ENCODE measurements at places on chromosomes 1 and 21.
A peak's percentile ranks its signal among the peaks of the same experiment; 100 is the strongest.

DNA sequence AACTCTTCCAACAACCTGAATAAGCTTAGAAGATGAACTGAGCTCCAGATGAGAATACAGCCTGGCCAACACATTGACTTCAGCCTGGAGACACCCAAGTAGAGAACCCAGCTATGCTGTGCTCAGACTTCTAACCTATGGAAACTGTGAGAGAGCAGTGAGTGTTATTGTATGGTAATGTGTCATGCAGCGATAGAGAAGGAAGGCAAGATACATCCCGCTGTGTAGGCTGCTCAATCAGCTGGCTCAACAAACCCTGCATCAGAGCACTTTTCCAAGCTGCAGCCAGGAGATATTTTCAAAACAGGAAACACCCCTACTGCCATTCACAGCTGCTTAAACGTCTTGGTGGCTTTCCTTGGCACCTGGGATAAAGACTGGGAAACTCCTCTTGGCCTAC lies 321.3 kb downstream of the SIPA1L2 start:
- no peak overlapping the region for H3K4me3 ChIP-seq
- H3K36me3 ChIP-seq: no peaks in the 10 kb centered on the region
- H3K27ac ChIP-seq: no peak overlapping the region
- H3K27me3 ChIP-seq: no peaks in the 10 kb centered on the region
- no peak for DNase-seq
- no peaks in the 10 kb centered on the region for H3K4me1 ChIP-seq

DNA sequence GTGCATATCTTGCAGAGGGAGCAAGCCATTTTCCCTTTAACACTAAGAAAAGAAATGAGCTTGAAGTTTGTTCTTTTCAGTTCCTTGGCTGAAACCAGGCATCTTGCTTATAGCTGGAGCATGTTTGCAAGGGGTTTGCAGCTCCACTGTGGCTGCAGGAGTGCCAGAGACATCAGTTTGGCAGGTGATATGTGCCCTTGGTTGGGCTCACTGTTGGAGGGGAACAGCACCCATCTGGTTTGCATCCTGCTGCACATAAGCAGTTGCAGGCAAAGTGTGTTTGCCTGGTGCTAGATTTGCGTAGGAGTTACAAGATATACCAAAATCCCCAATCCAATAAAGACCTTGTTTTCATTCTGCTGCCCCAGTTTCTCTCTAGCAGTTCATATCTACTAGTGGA lies 47.8 kb upstream of the IKBKE start:
- H3K4me3 ChIP-seq: no peak overlapping the region
- H3K27me3 ChIP-seq: no peaks in the 10 kb centered on the region

- no peaks in the 10 kb centered on the region for H3K4me1 ChIP-seq
- no peak overlapping the region for H3K27ac ChIP-seq
- DNase-seq: peak; percentile 33
- H3K4me3 ChIP-seq: no peak overlapping the region
- H3K36me3 ChIP-seq: no peaks in the 10 kb centered on the region
Observed at GRCh38 chr1:184743062-184743756, 11.4 kb downstream of the EDEM3 start.

DNA sequence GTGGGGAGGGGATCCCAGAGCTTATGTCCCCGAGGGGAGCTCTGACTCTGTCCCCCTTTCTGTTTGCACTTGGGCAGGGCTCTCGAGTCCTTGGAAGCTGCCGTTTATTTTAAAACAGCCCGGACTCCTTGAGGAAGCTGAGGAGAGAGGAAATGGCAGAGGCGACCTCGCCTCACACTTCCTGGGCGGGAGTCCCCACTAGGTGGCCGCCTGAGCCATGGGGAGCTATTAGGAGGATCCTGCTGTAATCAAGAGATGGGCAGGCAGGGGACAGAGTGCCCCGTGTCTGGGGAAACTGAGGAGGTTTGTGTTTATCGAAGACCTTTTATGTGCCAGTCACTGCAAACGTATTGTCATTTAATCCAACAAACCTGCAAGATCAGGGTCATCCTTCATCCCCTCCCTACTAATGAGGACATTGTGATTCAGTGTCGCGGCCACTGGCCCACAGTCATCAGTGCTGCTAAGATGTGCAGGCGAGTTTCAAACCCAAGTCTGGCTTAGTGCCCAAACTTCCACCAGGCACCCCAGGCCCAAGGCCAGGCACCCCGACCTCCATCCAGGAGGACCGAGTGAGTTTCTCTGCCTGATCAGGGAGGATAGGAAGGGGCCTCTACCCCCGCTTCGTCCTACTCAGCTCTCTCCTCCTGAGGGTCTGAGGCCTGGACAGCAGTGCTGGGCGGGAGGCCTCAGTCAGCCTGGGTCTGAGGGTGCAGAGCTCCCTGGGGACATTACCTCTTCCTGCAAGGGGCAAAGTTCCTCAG lies 316.9 kb upstream of the VAMP3 start:
- no peak for DNase-seq
- H3K36me3 ChIP-seq: no peaks in the 10 kb centered on the region
- no peak overlapping the region for H3K27ac ChIP-seq

DNA sequence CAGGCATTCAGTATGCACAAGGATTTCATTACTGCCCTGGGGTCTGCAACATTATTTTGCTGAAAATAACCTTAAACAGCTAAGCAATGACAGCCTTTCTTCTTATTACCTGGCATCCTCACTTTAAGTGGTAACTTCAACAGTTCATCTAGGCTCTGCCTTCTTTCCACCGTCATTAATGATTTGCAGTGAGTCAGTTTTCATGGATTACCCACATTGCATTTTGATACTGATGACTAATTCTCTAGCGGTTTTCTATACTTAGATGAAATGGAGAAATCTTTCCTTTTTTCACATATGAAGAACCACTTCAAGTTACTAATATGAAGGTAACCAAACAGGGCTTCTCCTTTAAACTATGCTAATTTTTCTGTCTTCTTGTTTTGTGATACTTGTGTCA lies 226.9 kb upstream of the TMPRSS15 start:
- H3K27me3 ChIP-seq: no peaks in the 10 kb centered on the region
- H3K27ac ChIP-seq: no peak overlapping the region
- DNase-seq: peak; percentile 2
- no peak overlapping the region for H3K4me3 ChIP-seq
- no peaks in the 10 kb centered on the region for H3K36me3 ChIP-seq
- H3K4me1 ChIP-seq: no peaks in the 10 kb centered on the region

DNA sequence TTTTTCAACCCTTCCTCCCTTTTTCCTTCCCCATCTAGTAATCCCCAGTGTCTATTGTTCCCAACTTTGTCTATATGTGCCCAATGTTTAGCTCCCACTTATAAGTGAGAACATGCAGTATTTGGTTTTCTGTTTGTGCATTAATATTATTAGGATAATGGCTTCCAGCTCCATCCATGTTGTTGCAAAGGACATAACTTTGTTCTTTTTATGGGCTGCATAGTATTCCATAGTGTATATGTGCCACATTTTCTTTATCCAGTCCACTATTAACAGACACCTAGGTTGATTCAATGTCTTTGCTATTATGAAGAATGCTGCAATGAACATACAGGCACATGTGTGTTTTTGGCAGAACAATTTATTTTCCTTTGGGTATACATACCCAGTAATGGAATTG lies 121.0 kb upstream of the C1orf105 start:
- no peak overlapping the region for H3K27ac ChIP-seq
- no peak overlapping the region for H3K4me3 ChIP-seq
- no peaks in the 10 kb centered on the region for H3K36me3 ChIP-seq
- no peaks in the 10 kb centered on the region for H3K27me3 ChIP-seq
- DNase-seq: no peak
- no peaks in the 10 kb centered on the region for H3K4me1 ChIP-seq

GRCh38 chr1:175195798-175196197 lies 3.2 kb upstream of the KIAA0040 start:
- H3K27ac ChIP-seq: no peak overlapping the region
- peaks cover 4% of the 10 kb centered on the region for H3K4me1 ChIP-seq
- no peak overlapping the region for H3K4me3 ChIP-seq
- no peaks in the 10 kb centered on the region for H3K36me3 ChIP-seq
- peaks cover 5% of the 10 kb centered on the region for H3K27me3 ChIP-seq

DNA sequence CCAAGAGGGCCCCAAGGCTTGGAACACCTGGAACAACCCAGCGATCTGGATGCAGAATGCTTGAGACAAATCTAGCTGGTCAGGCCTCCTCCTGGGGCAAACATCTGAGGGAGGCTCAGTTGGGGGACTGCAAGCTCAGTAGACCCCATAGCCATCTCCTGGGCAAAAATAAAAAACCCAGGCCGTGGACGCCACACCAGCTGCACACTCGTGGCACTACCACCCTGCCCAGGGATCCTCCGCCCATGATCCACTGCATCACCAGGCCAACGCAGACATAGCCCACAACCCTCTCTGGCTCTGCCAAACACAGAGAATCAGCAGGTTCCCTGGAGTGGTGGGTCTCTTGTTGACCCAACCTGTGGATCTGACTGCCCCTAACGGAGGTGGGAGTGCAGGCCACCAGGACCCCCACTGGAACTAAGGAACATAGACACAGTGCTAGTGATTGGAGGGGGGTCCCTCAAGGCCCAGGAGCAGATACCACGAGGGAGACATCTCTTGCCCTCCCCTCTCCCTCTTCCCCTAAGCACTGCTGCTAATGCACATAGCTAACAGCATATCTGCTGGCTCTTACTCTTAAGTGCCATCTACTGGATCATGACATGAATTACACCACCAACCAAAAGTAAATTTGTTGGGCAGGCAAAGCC lies 147.2 kb downstream of the CHD1L start:
- no peaks in the 10 kb centered on the region for H3K27me3 ChIP-seq
- no peaks in the 10 kb centered on the region for H3K36me3 ChIP-seq
- H3K27ac ChIP-seq: no peak overlapping the region
- DNase-seq: peak; percentile 10

GRCh38 chr1:4595341-4596225 lies 58.8 kb upstream of the AJAP1 start:
- H3K27ac ChIP-seq: no peak overlapping the region
- H3K36me3 ChIP-seq: no peaks in the 10 kb centered on the region
- no peak overlapping the region for H3K4me3 ChIP-seq
- H3K27me3 ChIP-seq: no peaks in the 10 kb centered on the region
- no peak for DNase-seq
- no peaks in the 10 kb centered on the region for H3K4me1 ChIP-seq

DNA sequence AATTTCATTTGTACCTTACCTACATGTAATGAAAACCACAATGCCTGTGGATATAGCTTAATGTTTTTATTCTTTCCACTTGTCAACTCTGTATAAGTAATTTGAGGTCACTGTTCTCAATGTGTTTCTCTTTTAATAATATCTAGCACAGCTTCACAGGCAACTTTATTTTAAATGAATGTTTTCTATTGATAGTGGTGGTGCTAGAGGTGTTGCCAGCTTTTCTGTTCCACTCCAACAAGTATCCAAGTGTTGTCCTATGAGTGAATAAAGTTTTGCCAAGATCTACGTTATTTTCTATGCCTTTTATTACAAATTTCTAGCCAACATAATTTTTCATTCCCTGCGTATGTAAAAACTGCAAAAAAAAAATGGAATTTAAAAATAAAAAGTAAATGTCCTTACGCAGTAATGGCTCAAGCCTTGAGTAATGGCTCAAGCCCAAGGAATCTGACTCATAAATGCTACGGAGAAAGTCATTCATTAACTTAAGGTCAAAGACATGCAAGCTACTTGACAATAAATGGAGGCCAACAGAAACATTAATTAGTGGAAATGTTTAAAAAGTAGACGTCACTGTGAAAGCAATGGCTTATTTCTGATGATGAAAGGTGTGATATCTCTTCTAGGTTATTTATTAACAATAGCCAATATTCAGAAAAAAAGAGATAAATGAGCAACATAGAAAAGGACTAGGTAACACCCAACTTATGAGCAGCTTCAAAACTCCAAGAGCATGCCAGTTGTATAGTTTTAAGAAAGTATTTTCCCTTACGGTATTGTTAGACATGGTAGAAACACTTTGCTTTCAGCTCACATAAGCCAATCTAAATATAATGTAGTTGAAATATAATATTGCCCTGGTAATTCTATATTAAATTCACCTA lies 71.4 kb downstream of the SLC44A5 start:
- peak; percentile 92 for DNase-seq
- no peak overlapping the region for H3K27ac ChIP-seq

GRCh38 chr1:236156512-236157208 lies 14.3 kb downstream of the GPR137B start:
- H3K27ac ChIP-seq: no peak overlapping the region
- H3K36me3 ChIP-seq: no peaks in the 10 kb centered on the region

DNA sequence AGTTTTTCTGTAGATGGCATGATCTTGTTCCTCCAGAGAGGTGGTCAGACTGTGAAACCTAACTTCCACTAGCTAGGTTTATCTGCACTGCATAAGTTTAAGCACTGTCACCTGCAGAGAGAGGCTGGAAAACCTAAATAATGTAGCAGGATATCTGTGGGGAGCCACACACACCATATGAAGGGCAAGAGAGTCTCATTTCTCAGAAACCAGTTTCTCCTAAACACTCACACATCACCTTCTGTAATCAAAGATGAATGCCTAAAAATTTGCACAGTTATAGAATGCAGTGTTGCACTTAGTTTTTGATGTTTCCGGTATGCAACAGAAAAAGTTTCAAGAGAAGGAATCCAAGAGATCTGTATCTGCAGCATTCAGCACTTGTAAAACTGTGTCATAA lies 654.6 kb downstream of the ADGRL2 start:
- DNase-seq: no peak
- no peaks in the 10 kb centered on the region for H3K4me1 ChIP-seq
- no peaks in the 10 kb centered on the region for H3K36me3 ChIP-seq
- no peak overlapping the region for H3K27ac ChIP-seq
- H3K27me3 ChIP-seq: no peaks in the 10 kb centered on the region

DNA sequence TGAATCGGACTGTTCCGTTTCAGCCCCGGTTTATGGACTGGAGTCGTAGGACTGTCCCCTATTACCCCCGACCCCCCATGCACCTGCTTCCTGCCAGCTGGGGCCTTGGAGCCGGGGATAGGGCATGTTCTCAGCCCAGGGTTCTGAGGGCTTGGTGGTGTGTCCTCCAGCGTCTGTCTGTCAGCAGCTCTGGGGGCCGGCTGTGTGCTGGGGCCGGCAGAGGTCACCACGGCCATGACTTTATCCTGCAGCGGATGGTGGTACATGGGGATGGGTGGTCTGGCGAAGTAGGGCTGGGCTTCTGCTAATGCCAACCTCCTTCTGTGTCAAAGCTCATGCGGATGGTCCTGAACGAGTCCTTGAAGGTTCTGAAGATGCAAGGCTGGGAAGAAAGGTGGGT lies 5.5 kb downstream of the RRP1 start:
- H3K4me1 ChIP-seq: peaks cover 12% of the 10 kb centered on the region
- no peak overlapping the region for H3K27ac ChIP-seq
- H3K36me3 ChIP-seq: peaks cover 47% of the 10 kb centered on the region
- no peak for DNase-seq
- no peaks in the 10 kb centered on the region for H3K27me3 ChIP-seq
- H3K4me3 ChIP-seq: no peak overlapping the region
